ENCODE measurements at places on chromosomes 12 and 14. TPM values are rescaled to one million over a fixed set of nuclear protein-coding genes. Genes with fewer than 3 reads are reported as not detected.

GRCh38 chr14:77782202-77782601 is 17.7 kb upstream of the ADCK1 start:
- no peak for DNase-seq

GRCh38 chr14:72605921-72606220 is 288.0 kb downstream of the DPF3 start:
- DNase-seq: no peak

SETD3 gene
- total RNA-seq: 44.3 TPM

DNA sequence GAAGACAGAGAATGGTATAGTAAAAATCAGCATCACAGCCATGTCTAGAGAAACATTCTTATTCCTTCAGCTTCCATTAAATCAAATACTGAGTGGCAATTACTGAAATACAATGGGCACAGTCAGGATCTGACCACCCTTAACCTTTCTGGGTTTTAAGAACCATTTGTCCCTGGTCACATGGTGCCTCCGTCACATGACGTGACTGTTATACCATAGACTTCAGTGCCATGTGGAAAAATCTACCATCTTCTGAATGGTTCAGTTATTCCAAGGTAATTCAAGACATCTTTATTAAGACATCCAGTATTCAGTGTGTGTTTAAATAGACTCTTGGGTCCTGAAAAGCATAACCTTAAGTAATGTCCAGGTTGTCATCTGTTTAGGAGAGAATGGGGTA is 553.1 kb upstream of the FLRT2 start:
- no peak for DNase-seq

MDP1 gene
- 26.1 TPM for total RNA-seq

All from epithelial cell of proximal tubule (primary cell).